Activated CD8-positive, alpha-beta memory T cell treated with anti-CD3 and anti-CD28 coated beads, Interleukin-2, amount 50 U/mL, for 4 hours (primary cell): ENCODE measurements at places on chromosomes 12 and 14.

GRCh38 chr12:91250273-91250665 is 67.7 kb upstream of the DCN start:
- no peak for DNase-seq

DNA sequence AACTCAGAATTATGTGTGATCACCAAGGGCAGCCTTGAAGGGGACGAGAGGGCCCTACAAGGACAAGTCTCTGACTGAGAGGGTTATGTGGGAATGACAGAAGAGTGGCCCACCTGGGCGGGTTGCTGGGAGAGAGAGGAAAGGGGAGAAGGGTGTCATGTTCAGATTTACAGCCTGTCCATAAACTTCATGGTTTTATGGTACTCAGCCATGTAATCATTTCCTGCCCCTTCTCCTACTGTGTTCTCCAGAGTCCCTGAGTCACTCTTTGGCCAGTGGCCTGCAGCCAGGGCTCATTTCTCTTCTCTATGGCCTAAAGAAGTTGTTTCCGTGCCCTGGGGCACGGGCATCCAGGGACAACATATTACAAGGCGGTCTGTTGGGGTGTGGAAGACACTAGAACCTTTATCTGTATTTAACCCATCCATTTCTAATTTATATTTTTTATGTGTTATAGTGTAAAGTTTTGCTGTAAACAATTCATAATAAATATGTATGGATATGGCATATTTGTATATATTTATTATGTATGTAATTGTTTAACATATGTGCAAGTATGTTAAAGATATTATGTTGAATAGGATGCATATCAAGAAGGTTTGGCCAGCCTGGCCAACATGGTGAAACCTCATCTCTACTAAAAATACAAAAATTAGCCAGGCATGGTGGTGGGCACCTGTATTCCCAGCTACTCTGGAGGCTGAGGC is 26.9 kb downstream of the DDX47 start:
- DNase-seq: no peak

DNA sequence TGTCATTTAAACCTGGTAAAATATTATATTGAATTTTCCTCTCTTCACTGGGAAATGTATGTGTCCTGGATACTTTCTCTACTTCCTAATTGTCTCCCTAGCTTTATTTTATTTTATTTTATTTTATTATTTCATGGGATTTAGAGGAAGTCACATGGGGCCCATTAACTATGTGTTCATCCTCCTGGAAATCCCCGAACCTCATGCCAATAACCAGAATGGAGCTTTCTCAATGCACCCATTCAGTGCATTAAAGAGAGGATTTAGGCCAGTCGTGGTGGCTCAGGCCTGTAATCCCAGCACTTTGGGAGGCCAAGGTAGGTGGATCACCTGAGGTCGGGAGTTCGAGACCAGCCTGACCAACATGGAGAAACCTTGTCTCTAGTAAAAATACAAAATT is 1.3 kb upstream of the RPGRIP1 start:
- no peak for DNase-seq

DNA sequence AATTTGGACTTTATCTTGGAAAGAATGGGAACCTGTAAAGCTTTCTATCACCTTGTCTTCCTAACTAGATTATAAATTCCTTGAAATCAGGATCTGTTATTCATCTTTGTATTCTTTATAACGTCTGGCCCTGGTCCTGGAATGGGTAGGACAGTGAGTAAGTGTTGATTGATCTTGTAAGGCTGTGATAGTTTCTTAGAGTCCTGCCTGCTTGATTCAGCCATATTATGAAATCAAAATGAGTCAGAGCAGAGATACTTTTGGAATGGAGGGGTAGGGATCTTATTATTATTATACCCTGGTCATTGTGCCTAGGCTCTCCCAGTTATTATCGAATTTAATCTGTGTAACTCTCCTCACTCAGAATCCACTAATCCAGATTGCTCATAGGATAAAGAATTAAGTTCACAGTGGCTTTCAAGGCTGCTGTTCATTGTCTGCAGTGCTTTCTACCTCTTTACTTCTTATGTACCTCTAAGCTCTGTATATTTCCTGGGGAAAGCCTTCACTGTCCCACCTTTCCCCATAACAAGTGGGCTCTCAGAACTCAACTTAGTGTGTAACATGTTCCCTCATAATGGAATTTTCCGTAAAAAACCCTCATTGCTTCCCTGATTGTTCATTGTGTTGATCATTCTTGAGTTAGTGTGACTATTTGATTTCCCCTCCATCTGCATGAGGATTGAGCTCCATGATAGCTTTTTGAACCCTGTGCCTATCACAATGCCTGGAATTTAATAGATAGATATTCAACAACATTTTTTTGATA is 93.3 kb downstream of the DAAM1 start:
- no peak for DNase-seq

- DNase-seq: no peak
Observed at GRCh38 chr12:41552588-41552987, 364.5 kb downstream of the PDZRN4 start.

GRCh38 chr14:56244138-56244789 is 126.1 kb downstream of the PELI2 start:
- no peak for DNase-seq

DNA sequence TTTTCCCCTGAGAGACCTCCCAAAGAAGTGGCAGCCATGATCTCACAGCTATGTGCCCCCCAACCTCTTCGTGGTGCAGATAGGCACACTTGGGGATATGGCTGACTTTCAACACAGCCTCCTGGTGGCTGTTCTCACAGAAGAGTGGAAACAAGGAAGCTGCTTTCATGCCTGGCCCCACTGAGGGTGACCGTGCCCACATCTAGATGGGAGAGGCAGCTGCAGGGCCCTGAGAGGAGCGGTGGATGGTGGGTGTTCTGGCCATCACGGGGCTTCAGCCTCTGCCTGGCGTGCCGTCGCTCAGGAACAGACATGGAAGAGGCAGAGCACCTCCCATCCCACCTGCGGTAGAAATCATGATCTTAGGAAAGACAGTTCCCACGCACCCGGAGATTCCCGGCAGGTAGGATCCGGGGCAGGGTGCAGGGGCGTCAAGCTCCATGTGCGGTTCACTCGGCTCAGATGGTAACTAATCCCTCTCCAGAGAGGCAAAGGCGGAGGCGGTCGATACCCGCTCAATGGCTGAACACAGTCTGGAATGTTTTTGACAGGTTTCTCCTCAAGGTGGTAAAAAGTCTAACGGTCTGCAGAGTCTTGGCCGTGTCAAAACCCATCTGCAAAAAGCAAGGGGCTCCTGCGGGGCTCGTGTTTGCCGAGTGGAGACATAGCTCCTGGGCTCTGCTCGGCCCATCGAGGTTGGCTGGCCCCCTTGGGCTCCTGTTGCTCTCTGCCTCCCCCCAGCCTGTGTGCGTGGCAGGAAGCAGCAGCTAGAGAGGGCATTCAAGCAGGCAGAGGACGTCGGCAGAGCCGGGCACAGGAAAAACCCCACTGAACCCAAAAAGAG is 225.2 kb upstream of the RTL1 start:
- no peak for DNase-seq

GRCh38 chr12:130446846-130447654 is 109.4 kb downstream of the PIWIL1 start:
- DNase-seq: no peak

DNA sequence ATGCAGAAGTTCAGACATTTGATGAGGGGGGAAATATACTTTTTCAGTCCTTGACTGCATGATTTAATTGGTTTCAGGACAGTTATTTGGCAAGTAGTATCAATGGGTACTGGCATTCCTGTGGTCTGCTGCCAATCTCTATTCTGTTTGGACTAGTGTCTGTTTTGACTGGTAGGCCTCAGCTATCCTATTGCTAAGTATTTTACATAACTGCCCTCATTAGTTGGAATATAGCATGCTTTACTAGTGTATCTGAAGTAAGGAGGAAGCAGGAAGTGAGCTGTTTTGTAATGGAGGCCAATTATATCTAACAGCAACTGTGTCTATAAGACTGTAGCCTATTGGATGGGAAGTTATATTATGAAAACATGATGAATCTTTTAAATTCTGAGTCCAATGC is 104.3 kb downstream of the FLRT2 start:
- no peak for DNase-seq

DNA sequence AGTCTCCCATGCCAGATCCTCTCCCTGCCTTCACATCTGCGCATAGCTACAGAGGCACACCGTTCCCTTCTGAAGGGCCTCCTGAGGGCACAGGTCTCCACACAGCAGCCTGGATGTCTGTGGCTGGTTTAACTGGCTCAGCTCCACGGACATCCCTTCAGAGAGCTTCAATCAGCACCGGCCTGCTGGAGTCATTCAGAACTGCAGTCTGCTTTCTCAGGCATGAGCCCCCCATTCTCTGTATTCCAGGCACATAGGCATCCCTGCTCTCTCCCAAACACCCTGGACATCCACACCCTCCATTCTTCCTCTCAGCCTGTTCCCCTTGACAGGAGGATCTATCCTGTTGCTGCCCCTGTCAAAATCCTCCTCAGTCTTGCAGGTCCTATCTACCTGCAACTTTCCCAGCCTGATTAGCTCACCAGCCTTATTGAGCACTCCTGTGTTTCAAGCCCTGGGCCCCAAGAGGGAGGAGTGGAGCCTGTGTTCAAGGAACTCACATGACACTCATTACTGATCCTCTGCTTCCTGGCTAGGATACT is 2.9 kb upstream of the DHRS2 start:
- no peak for DNase-seq

GRCh38 chr12:98437806-98438595 is 77.4 kb upstream of the TMPO start:
- no peak for DNase-seq

DNA sequence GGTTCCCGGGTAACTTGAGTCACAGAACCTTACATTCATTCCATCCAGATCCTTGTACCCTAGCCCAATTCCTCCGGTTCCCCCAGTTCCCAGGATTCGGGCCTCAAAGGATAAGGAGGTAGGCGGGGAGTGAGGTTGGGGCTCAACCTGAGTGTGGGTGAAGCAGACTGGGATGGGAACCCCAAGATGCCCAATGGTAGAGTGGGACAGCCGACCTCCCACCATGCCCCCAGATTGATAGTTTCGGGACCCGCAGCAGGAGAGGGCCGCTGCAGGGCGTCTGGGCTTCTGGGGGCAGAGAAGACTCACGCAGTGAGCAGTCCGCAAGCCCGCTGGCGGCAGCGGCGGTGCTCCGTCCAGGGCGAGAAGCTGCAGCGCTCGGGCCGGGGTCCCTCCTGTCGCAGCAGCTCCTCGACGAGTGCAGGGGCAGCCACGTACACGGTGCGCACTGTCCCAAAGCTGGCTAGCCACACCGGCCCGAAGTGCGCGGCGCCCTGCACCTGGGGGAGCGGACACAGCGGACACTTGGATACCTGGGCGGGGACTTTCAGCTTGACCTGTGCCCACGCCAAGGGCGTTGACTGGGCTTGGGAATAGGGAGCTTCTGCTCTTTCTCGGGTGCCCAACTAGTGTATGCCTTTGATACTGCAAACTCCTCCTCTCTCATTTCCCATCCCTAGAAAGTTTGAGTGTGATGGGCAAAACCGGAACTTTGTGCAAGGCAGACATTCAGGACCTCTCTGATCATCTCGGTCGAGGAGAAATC is 997 bp downstream of the CYP27B1 start:
- DNase-seq: no peak

DNA sequence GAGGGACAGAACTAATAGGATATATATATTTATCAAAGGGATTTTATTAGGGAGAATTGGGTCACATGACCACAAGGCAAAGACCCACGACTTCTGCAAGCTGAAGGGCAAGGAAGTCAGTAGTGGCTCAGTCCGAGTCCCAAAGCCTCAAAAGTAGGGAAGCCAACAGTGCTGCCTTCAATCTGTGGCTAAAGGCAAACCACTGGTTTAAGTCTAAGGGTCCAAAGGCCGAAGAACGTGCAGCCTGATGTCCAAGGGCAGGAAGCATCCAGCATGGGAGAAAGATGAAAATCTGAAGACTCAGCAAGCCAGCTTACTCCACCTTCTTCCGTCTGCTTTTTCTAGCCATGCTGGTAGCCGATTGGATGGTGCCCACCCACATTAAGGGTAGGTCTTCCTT is 157.9 kb upstream of the CRY1 start:
- no peak for DNase-seq

- DNase-seq: no peak
Observed at GRCh38 chr12:102874819-102875218, 42.2 kb downstream of the PAH start.

DNA sequence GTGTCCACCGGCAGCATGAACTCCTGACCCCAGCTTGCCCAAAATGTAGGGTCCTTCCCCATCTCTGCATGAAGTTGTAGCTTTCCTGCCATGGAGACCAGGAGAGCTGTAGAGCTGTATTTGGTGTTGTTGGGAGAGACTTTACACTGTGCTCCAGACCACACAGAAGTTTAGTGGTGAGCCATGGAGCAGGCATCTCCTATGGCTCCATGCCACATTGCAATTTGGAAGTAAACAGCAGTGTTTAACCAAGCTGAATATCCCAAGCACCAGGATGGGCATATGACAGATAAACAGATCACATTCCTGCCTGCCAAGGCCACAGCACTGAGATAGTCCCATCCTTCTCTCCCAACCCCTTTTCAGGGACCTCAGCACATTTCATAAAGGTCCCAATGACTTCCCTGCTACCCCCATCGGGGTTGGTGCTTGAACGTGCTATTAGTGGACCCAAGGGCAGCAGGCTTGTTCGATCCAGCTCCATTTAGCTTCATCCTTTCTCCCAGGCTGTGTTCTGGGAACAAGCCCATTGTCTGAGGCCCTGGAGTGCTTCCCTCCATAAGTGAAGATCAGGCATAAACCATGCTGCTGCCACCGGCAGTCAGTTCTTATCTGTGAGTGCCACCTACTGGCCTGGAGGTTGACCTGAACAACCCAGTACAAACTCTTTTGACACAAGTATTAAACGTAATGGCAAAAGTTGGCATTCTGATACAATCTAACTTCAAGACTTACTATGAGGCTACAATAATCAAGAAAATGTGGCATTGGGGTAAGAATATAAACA is 172.3 kb upstream of the ATXN7L3B start:
- no peak for DNase-seq

DNA sequence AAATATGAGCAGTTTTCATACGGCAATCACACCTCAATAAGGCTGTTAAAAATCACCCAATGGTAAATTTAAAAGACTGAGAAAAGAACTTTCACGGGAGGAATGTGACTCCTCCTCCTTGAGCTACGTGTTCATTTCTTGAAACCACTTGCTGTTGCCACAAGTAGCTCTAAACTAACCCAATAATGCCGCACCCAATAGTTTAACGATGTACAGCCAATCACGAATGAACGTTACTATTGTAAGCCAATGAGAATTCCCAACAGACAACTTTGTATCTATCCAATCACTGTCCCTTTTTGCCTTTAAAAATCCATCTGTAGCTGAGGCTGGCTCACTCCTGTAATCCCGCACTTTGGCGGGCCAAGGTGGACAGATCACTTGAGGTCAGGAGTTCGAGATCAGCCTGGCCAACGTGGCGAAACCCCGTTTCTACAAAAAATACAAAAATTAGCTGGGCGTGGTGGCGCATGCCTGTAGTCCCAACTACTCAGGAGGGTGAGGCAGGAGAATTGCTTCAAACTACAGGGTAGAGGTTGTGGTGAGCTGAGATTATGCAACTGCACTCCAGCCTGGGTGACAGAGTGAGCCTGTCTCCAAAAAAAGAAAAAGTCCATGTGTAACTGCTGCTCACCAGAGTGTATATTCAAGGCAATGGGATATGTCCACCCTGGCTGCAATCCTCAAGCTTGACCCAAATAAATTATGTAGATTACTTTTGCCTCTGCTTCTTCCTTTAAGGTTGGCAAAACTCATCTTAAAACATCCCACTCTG is 24.4 kb upstream of the BTBD6 start:
- DNase-seq: no peak

GRCh38 chr14:33070475-33070874 is 131.8 kb downstream of the NPAS3 start:
- DNase-seq: no peak
